ENCODE measurements at places on chromosomes 2 and 18.

DNA sequence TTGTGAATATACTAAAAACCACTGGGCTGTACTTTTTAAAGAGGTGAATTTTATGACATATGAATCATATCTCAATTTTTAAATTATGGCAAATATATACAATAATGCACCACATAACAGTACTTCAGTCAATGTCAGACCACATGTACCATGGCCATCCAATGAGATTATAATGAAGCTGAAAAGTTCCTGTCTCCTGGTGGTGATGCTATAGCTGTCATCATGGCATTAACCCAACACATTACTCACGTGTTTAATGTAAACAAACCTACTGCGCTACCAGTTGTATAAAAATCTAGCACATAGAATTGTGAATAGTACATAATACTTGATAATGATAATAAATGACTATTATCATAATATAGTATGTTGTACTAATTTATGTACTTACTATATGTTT is 77.6 kb upstream of the ID2 start:
- no peak for DNase-seq

DNA sequence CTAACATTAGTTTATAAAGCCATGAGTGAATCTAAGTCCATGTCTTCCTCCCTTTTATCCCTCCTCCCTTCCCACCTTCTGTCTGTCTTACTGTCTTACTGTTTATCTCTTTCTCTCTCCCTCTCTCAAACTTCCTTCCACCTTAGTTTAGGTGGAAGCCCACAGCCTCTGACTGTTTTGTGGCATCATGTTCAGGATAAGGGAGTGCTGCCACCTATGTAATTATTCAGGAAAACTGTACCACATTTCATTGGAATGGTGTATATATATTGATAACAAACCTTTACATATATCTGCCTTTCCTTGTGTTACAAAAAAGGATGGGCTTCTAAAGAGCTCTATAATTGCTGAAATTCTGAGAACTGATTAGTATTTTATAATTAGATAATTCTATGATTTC is 48.7 kb downstream of the NETO1 start:
- DNase-seq, result no peak

DNA sequence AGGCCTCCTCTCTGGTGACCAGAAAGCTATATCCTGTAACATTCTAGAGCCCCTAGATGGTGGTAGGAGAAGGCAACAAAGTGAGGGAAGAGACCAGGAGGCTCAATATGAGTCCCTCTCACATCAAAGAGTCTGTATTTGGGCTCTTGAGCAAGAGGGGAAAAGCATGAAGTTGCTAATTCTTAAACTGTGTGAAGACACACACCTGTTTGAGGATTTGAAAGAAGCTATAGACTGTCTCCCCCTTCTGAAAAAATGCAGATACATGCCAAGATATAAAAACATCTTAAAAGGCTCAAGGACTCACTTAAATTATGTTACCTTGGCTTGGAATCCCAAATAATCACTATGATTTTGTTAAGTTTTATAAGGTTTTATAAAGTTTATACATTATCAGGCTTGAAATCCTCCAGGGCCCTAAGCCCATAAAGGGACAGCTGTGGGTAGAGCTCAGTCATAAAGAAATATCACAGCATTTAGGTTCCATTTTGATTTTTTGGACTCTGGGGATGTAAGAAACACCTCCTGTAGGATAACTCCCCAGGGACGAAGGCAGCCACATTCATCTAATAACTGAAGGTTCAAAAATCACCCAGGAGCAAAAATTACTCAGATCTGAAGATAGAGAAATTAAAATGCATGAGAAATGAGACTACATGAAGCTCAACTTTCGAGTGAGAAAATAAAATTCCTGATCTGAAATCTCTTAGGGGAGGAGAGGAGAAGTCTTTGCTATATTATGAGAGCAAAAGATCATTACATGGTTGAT is 136.1 kb upstream of the LGALSL start:
- DNase-seq, result no peak

GRCh38 chr2:20451341-20451740 is 4.5 kb downstream of the RHOB start:
- no peak for DNase-seq

- no peak for DNase-seq
Measured at GRCh38 chr2:213175673-213176247, 24.3 kb upstream of the IKZF2 start.

DNA sequence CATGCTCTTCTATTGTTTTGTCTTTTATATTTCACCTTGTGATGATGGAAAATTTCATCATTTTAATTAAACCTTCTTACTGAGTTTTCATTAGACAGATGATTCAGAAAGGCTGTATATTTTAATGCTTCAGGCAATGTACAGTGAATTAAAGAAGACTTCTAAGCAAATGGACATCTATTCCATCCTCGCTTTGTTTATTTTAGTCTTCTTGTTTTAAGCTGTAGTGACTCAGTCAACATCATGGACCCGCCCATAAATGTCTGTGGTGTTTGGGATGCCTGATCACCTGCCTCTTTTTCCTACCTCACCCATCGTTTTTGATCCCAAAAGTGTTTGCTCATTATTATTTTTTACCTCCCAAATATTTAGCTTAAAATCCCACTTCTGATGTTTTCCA is 43.1 kb downstream of the KYNU start:
- no peak for DNase-seq

DNA sequence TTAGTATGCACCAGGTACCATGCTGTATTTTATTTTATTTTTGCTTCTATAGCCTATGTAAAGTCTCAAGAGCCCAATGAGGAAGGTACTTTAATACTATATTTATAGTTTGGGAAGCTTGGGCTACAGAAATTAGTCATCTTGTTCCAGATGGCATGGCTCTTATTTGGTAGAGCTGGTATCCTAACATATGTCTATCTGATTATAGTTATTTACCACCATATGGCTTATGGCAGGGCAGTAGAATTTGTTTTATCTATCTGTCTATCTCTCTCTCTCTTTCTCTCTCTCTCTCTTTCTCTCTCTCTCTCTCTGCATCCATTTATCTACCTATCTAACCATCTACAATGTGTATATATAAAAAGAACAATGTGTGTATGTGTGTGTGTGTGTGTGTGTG is 1293.7 kb upstream of the SLC39A10 start:
- DNase-seq, result no peak

DNA sequence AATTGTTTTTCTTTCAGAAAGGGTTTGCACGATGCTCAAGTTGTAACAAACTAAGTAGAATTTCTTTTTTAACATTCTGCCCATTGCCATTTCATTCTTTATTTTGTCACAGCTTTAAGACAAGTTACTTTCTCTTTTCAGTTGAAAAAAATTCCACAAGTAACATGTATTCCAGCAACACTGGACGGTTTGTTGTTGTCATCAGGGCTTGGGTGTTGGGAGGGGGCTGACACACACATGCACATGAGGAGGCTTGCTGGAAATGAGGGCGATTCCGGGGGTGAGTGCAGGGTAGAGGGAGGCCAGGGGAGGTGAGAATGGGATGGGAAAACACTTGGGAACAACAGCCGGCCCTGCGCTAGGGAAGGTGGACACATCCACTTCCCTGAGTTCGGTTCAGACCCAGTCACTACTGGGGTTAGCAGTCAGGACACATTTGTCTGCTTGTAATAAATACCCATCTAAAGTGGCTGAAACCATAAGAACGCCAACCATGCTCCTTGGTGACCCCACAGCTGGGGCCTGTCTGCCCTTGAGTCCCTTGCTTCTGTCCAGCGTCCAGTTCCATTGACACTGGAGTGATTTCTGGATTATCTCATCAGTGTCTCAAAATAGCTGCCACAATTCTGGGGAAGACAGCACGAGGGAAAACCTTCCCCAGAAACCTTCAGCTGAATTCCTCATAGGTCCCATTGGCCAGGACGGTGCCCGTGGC is 141.8 kb upstream of the BCL2L11 start:
- DNase-seq, result no peak

DNA sequence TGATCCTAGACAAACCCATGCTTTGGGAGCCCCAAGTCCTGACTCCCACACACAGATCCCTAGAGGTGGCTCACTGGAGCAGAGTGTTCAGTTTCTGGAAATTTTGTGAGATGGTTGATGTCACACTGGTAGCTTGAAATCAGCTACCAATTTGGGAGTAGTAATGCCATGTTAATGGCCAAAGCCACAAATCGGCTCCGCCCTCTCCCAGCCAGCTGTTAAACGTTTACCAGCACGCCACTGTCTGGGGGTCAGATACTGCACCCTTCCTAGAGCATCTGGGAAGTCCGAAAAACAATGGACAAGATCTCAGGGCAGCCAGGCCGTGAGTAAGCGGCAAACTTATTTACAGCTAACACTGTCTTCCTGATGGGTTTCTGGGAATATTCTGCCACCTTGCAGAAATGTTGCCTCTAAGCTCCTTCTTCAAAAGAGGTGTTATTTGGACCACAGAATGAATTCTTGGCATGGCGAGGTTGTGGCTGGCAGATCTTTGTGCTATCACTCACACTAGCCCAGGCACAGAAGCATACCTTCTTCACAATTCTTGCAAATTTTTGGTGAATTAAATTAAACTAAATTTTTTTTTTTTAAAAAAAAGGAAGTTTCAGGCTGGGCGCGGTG is 60.2 kb upstream of the FZD7 start:
- DNase-seq, result no peak

DNA sequence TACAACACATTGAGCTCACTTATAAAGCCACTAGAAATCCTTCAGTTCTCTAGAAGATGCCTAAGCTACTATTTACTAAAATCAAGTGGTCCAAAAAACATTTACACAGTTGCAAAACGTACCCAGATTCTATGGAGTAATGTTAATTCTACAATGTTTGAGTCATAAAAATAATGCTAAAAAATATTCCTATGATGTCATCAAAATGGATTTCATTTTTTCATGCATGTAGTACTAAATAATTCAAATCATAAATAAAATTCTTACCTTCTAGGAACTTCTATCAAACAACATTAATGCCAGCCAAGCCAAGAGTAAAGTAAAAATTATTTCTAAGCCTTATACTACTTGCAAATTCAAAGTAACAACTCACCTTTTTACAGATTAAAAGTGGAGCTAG is 168.9 kb upstream of the EPC2 start:
- no peak for DNase-seq

DNA sequence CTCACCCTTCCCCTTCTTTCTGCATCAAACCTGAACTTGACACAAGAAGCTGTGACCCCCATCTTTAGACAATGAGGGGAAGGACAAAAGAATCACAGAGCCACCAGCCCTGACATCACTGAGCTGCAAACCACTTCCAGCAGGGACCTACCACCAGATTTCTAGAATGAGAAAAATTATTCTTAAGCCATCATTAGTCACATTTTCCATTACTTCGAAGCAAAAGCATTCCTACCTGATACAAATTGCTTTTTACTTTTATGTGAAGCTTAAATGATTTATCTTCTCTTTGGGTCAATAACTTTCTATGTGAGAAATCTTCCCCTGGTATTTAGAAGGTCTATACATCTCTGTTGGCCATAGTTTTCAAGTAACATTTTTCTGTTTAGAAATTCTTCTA is 134.8 kb downstream of the TCF4 start:
- DNase-seq, result no peak

DNA sequence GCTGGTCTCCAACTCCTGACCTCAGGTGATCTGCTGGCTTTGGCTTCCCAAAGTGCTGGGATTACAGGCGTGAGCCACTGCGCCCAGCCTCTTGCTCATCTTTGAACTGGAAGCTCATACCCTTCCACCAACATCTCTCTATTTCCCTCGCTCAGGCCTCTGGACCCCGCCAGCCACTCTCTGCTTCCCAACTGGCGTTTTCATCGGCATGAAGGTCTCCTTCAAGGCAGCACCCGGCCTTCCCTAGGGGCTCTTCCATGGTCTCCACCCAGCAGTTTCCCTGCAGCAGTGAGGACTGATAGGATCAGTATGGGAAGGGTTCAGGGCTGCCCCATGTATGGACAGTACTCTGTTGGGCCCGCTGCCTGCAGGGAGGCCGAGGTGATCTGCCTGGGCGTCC is 65.8 kb upstream of the HS6ST1 start:
- DNase-seq, result no peak

DNA sequence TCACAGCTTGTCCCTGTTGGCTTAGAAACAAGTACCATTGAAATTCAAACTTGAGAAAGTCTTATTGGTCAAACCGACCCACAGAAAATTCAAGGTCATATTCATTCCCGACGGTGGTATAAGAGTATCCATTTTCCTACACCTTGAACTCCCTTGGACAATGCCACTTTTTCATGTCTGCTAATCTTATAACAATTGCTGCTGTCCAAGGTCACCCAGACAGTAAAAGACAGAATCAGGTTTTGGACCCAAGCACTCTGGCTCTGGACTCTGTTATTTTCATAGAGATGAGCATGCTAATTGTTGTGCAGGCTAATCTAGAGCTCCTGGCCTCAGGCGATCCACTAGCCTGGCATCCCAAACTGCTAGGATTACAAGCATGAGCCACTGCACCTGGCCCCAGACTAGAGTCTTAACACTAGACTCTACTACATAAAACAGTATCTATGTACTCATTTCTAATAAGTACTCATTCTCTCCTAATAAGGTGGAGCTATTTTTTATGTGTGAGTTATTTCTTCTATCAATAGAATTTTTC is 57.8 kb downstream of the C2orf76 start:
- DNase-seq, result no peak

DNA sequence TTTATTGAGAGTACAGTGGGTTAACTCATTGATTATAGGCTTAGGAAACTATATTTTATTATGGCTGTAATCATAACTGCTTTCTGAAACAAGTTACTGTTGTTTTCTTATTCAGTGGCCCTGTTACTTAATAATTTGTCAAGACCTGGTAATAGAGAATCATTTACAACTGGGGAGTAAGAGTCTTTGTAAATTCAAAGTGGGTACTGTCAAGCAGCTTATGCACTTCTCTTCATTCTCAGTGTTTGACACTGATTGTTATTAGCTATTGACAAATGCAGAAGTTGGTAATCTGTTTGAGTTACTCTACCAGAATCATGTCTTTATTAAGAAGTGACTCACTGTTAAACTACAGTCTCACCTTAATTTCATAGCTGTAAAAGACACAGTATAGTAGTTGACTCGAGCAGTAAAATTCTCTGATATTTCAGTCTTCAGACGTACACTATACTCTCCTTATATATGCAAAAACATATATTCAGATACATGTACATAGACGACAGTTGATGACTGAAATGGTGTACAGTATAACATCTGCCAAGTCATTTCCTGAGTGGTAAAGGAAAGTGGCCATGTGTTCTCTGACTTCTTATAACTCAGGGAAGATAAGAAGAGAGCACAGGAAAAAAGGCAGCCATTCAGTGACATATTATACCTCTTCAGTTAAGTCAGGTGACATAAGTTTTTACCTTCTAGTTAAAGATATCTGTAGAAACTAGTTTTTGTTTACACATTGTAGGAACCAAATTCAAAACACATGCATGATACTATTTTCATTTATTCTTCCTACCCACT is 36.0 kb upstream of the TTC27 start:
- no peak for DNase-seq

DNA sequence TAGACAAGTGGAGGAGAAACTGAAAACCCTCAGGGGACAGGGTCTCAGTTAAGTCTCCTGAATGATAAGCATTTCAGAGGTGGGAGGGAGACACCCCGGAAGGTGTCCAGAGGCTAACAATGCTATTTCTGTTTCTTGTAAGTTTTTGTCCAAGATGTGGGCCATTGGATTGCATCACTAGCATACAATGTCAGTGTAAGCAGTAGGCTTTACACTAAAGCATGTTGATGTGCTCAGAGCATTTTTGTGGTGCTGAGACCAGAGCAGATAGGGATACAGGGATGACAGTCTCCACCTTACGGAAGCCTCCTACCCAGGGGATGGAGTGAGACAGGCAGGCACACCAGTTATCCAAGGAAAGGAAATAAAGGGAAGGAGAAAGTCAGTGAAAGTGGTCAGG is 2.2 kb upstream of the IL1R1 start:
- no peak for DNase-seq

- no peak for DNase-seq
Measured at GRCh38 chr2:26356771-26357170, 10.2 kb upstream of the ADGRF3 start.
